ENCODE measurements at places on chromosomes 12 and 14.

GRCh38 chr12:109240365-109240764 lies 68.7 kb downstream of the FOXN4 start:
- no peak for DNase-seq

GRCh38 chr12:113660936-113661335 lies 189.3 kb upstream of the LHX5 start:
- DNase-seq, result no peak

DNA sequence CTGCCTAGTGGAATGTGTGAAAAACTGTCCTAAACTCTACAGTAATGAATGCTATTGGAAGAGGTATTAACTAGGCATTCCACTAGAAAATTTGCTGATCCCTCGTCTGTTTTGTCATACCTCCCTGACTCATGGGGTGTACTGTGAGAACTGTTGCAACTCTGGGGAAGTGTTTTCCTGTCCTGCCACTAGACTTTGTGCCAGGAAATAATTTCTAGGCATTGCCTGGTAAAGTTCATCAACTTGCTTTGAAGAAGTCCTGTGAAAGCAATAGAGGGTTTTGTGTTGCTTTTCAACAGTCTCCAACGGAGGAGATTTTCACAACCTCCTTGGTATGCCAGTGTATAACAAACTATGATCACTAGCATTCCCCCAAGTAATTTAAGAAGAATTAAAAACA lies 139.9 kb downstream of the AKAP6 start:
- no peak for DNase-seq

- no peak for DNase-seq
Measured at GRCh38 chr12:120814903-120815429, 89.2 kb downstream of the SPPL3 start.

- DNase-seq, result no peak
Measured at GRCh38 chr12:56522411-56523193, 982 bp downstream of the RBMS2 start.

DNA sequence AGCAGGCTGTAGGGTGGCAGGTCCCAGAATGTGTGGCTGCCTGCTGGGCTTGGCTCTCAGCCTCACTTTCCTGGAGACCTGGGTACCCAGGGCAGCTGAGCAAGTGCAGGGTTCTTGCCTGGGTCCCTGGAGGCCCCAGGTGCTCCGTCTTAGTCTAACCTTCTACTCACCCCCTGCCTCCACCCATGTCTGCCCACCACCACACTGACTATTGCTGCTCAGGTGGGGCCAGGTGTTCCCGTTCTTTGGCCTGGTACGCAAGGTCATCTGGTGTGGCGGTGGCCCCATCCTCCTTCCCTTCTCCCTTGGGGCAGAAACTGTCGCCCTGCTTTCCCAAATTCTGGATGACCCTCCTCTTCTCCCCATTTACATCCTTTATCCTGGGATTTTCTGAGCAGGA lies 319.9 kb downstream of the TMEM121 start:
- no peak for DNase-seq

- no peak for DNase-seq
Measured at GRCh38 chr12:121580959-121581685, at the start of gene KDM2B. Gene KDM2B, minus strand, starts transcription at chr12:121581023. Its CDS starts 112 bp downstream, at chr12:121580911.

- no peak for DNase-seq
Measured at GRCh38 chr12:5441497-5442236, 9.8 kb downstream of the NTF3 start.

- no peak for DNase-seq
Measured at GRCh38 chr14:91956616-91957015, 9.1 kb upstream of the FBLN5 start.

GRCh38 chr12:44217146-44217883 lies 381.4 kb downstream of the TMEM117 start:
- no peak for DNase-seq

- DNase-seq, result no peak
Measured at GRCh38 chr14:80237143-80237542, 25.8 kb upstream of the DIO2 start.

DNA sequence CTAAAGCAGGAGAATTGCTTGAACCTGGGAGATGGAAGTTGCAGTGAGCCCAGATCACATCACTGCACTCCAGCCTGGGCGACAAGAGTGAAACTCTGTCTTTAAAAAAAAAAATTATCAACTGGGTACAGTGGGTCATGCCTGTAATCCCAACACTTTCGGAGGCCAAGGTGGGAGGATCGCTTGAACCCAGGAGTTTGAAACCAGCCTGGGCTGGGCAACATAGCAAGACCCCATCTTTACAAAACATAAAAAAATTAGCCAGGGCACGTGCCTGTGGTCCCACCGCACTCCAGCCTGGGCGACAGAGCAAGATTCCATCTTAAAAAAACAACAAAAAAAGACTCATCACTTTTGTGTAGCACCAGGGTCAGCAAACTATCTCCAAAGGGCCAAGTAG lies 7.1 kb upstream of the NANOG start:
- DNase-seq, result no peak

- DNase-seq, result no peak
Measured at GRCh38 chr14:39988939-39989338, 556.7 kb upstream of the FBXO33 start.

DNA sequence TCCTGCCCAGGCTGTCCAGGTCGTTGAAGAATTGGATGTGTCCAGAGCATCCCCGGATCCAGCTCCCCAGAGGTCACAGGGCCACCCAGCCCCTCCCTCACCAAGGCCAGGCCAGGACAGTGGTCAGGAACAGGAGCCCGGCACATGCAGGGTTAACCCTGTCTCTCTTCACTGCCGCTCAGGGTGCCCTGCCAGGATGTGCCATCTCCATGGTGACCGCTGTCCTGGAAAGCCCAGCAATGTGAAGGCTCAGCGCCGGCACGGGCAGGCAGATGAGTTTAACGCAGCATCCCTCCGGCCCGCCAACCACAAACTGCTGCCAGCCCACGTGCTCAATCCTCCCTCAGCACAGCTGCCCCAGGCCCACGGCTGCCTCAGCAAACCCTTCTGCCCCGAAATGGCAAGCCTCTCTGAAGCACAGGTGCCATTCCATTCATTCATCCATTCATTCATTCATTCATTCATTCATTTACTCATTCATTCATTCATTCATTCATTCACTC lies 4.4 kb downstream of the TMEM179 start:
- DNase-seq, result no peak
